ENCODE measurements at places on chromosomes 16 and 17.

GRCh38 chr16:67034487-67034886 is 5.5 kb downstream of the CBFB start:
- no peak for DNase-seq

- DNase-seq, result no peak
Observed at GRCh38 chr16:49821614-49822282, 34.2 kb downstream of the ZNF423 start.

DNA sequence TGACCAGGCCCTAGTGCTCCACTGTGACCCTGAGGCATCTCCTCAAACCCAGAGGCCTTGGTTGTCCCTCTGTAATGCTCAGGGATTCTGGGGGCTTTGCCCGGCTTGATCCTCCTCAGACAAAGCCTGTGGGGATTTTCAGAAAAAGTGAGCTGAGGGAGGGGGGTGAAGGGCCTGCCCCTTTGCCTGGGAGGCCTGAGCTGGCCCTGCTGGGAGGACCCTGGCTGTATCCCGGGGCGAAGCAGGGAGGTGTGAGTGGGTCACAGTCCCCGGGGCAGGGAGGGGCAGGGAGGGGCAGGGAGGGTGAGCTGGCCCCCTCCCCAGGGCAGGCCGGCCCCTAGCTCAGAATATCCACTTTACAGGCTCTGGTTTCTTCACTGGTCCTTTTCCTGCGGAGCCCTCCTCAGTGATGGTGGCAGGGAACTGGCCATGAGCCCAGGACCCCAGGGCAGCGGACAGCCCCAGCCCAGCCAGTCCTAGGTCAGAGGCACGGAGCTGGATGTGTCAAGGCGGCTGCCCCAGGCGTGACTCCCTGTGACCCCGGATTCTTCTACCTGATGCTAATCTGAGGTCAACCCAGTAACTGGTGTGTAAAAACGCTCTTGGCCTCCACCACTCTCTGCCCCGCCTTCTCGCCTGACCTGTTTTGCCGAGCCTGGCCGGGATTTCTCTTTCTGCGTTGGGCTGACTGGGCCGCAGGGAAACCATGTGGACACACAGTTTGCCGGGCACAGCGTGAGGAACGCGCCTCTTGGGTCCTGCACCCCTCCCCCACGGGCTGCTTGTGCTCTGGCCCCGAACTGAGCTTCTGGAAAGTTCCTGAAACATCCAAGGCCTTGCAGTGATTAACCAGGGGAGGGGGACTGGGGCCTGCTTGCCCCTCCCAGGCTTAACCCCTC is 5.8 kb upstream of the FASN start:
- no peak for DNase-seq

GRCh38 chr17:74159226-74159840 is 44.1 kb upstream of the RPL38 start:
- DNase-seq, result no peak

DNA sequence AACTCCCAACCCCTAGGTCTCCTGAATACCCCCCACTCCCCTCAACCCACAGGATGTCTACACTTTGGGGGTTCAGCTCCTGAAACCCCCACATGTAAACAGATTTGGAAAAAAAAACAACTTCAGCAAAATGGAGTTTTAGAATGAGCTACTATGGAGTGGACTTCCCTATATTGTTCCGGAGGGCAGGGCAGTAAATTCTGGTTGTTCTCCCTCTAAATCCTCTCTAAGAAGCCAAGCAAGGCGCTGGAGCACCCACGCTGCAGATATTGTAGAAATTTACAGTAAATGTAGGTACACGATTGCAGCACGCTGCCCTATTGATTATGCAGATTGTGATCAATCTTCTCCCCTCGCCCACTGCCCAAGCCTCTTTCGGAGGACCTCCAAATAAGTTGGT is 8.5 kb upstream of the ZFHX3 start:
- no peak for DNase-seq

- DNase-seq, result no peak
Observed at GRCh38 chr17:44540246-44541084, 16.8 kb upstream of the FZD2 start.

DNA sequence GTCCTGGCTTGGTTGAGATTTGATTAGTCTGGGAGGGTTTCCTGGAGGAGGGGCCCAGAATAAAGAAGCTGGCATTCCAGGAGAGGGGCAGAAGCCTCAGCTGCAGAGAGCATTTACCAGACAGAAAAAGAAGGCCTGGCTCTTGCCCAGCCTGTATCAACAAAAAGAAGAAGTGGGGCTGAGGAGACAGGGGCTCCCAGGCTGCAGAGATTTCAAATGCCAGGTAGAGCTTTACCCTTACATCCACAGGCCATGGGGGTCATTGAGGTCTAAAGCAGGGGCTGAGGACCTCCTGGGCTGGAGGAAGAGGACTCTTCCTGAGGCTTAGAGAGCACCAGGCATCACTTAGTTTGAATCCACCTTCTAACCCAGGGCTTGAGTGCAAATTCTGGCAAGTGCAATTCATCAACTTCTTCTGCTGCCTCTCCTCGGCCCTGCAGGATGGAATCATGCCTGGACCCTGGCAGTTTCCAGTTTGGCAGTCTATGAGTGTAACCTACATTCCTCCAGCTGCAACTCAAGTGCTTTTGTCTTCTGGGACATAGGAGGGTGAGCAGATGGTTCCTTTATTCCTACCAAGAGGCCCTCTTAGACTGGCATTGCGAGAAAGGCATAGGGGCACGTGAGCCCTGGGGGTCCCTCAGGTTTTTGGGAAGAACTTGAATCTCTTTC is 15.3 kb downstream of the CA7 start:
- DNase-seq, result no peak

DNA sequence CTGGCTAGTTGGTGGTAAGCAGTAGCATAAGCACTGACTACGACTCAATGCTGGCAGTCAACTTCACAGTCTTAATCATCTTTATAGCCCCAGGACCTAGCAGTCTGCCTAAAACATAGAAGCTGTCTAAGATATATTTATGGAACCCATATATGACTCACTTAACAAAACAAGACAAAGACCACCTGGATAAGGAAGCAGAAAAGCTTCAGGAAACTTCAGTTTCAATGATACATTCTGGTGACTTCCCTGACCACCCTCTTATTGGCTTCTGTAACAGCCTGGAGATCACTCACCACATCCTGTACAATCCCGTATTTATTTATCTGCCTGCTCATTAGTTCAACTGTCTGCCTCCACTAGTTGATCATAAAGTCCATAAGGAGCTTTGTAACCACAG is 95.5 kb downstream of the PMP22 start:
- DNase-seq, result no peak

DNA sequence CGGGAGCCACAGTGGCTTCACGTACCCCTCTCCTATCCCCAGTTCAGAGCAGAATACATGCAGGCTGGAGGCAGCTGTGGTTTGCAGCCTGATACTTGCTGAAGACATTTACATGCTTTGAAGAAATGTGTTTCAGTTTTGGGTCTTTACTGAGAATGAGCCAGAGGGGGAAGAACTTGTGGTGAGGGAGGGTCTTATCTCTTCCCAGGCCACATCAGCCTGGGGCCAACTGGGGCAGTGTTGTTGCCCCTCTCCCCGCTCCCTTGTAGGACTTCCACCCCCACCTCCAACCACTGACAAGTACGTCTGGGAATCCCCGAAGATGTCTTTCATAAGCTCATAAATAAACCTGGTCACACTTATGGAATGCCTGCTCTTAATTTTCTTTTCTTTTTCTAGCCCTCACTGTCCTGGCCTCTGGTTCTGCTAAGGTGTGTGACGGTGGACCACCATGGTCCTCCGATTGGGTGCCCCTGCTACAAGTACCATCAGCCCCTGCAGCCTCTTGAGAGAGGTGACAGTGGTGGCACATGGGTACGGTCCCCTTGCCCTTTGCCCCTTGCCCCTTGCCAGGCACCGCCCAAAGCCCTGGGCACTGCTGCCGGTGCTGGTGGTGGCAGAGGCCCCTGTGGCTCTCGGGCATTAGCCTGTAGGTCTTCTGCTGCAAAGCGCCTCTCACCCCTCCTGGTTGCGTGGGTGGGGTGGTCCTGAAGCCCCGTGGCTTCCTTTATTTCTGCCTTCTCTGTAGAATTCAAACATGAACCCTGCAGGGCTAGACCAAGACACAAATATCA is 144.8 kb upstream of the RPH3AL start:
- DNase-seq, result no peak

DNA sequence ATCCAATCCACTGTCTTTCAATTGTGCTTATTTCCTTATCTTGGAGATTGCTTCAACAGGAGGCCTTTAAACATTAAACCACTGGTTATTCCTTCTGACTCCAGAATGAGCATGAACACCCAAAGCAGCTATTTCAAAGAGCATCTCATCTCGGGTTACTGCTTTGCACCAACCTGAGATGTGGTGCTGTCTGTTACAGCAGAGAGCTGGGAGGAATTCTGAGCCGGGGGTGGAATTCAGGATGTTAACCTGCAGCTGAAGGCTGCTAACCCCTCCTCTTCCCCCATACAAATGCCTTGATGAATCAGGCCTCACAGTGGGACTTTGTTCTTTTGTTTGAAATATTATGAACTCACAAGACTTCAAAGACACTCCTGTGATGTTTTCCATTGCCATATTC is 113.1 kb downstream of the SHISA9 start:
- DNase-seq, result no peak

DNA sequence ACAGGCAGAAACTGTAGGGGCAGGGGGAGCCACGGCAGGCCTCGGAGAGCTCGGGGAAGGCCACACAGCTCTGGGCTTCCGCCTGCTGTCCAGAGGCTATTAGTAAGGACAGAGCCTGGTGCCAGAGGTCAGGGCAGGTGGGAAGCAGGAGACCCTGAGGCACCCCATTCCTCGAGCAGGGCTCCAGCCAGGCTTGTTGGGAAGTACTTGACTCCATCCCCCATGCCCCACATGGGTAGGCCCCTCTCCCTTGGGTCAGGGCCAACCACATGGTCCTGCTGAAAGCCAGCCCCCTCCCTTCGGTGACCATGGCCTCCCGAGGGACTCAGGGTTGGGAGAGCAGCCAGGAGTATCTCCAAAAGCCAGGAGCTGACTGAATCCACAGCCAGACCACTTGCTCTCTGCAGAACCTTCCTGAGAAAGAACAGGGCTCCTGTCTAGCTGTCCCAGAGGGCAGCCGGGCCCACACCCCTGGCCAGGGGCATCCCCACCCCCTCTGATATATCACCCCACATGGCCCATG is 17.4 kb upstream of the MPRIP start:
- DNase-seq, result no peak

- DNase-seq, result no peak
Observed at GRCh38 chr17:4307179-4307930, 43.6 kb upstream of the ANKFY1 start.

GRCh38 chr17:65139101-65139764 is 2.1 kb downstream of the RGS9 start:
- no peak for DNase-seq

- no peak for DNase-seq
Observed at GRCh38 chr16:52812678-52813556, 239.8 kb downstream of the CHD9NB start.

DNA sequence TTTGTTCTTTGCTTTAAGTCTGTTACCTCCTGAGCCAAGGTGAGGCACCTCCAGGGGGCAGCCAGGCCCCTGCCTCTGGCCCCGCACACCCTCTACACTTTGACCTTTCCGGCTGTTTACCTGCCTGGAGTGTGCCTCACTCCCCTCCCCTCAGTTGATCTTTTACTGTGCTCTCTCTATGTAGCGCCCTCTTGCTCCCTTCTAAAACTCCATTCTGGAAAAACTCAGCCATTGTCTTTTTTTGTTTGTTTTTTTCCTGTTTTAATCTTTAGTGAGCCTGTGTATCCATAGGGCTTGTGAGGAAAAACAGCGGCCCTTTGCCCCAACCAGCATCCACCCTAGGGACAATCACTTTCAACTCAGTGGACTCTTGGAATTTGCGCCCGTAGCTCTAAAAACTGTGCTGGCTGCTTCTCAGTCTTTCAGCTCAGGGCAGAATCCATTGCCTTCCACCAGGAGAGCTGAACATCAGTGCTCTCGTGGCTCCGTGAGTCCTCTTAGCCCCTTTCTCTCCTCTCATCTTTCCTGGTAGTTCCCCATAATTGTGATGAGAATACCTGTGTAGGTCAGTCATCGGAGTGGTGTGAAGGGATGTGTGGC is 4.3 kb downstream of the AMDHD2 start:
- no peak for DNase-seq

- DNase-seq, result no peak
Observed at GRCh38 chr16:87265261-87265660, 51.9 kb downstream of the C16orf95 start.

GRCh38 chr16:72992142-72992601 is 55.8 kb downstream of the ZFHX3 start:
- DNase-seq, result no peak

DNA sequence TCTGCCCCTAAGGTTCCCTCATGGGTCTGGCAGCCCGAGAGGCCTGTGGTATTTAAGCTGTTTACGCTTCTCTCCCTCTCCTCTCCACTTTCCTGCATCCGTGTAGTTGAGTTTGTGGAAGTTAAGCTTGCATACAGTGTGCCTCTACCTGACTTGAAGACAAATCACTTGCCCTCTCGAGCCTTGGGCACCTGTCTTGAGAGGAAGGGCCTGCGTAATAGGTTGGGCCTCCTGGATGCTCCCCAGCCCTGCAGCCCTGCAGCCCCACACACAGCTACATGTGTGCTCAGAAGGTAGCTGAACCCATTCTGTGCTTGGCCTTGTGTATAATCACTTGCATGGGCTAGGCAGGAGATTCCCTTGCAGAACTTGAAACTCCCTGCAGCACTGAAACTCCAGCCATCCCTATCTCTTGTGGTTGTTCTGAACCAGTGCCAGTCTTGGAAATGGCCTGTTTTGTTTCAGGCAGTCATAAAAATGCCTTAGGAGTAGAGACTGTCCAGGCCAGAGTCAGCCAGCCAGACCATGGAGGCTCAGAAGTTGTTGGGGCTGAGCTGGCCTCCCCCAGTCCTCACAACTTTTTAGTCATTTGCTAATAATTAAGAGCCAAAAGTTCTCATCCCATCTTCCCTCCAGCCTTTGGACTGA is 134.6 kb downstream of the CLEC16A start:
- DNase-seq, result no peak

DNA sequence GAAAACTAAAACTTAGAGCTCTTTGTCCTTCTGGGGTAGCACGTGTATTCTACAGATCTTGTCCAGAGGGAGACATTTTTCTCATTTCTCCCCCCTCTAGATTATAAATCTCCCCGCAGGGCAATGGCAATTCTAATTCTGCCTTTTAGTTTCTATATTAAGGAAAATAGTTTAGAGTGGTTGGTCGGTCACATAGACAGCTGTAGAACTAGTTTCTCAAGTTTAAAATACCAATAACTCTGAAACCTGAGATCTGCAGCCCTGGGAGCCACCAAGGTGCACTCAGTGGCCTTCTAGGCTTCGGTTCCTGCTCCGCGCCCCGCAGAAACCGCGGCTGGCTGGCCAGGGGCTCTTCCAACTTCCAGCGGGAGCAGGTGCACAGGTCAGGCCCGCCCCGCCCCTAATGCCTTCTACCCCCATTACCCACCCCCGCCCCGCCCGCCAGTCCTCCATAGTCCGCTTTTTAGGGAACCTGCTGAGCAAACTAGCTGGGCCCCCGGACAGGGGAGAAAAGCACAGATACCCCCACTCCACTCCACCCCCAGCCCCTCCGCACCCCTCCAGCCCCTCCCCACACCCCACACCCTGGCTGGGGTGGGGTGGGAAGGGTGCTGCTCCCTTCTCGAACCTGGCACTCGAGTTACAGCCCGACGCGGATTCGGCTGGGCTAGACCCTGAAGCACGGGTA is 431 bp downstream of the SLFN11 start:
- no peak for DNase-seq
